NCI-H460 (cell line): ENCODE measurements at places on chromosomes 7 and 10. TPM values are rescaled to one million over a fixed set of nuclear protein-coding genes. Genes with fewer than 3 reads are reported as not detected.

- DNase-seq = no peak
Observed at GRCh38 chr7:149724661-149725425, 48.5 kb downstream of the ZNF467 start.

DNA sequence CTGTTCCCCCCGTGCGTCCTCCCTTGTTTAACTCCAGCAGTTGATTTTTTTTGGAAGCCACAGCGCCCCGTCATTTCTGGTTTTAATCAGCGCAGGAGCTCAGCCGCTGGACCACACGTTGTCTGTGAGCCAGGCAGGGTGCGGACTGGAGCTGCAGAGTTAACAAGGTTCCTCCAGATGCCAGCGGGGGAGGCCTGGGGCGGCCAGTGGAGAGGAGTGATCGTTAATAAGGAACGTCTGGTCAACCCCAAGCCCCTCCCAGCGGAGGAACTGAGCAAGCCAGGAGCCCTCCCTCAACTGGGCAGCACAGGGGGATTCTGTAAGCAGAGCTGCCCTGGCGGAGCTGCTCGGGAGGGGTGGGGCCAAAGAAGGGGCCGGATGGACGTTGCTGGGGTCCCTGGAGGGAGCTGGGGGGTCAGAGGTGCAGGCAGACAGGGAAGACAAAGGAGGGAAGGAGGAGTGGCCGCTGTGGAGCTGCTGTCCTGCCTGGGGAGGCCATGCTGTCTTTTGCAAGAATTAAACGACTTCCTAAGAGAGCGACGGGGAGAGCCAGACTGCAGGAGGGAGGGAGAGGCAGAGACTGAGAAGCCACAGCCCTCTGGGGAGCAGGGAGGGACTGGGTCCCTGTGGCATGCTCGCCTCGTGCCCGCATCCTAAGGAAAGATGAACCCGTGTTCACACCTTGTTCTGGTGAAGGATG, 537.1 kb upstream of the FOXK1 start:
- no peak for DNase-seq

DNA sequence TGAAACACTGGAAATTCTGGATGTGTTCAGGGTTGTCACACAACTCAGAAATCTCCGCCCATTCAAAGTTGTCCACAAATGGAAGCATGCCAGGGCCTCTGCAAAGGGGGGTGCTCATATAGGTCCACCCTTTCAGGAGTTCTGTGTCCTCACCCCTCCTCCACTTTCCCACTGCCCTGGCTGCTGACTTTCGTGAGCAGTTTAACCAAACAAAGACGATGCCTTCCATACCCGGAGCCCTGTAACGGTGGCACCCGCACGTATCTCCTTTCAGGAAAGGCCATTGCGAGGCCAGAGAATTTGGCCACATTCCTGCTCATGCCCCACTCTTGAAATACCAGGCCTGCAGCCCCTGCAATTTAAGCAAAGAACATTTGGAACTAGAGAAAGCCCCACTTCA, 1.4 kb downstream of the CPXM2 start:
- no peak for DNase-seq

LIPN gene
- total RNA-seq = not detected in 2 replicates

GRCh38 chr10:131762789-131763696, 137.8 kb upstream of the PPP2R2D start:
- DNase-seq = no peak

DNA sequence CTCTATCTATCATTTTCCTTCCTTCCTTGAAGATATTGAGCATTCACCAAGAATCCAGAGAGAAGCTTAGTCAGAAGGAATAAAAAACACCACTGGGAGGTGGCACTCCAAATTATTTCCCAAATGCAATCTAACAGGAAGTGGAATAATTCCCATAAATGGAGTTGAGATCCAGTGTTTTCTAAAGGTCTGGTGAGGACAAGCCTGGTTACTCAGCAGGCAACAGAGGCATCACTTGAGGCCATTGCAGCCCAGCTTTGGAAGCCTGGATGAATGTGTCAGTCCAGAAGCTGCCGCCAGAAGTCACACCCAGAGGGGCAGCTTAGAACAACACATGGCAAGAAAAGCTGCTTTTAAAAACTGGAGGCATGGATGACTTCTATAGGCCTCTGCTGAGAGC, 288.9 kb upstream of the KLF6 start:
- DNase-seq = no peak

DNA sequence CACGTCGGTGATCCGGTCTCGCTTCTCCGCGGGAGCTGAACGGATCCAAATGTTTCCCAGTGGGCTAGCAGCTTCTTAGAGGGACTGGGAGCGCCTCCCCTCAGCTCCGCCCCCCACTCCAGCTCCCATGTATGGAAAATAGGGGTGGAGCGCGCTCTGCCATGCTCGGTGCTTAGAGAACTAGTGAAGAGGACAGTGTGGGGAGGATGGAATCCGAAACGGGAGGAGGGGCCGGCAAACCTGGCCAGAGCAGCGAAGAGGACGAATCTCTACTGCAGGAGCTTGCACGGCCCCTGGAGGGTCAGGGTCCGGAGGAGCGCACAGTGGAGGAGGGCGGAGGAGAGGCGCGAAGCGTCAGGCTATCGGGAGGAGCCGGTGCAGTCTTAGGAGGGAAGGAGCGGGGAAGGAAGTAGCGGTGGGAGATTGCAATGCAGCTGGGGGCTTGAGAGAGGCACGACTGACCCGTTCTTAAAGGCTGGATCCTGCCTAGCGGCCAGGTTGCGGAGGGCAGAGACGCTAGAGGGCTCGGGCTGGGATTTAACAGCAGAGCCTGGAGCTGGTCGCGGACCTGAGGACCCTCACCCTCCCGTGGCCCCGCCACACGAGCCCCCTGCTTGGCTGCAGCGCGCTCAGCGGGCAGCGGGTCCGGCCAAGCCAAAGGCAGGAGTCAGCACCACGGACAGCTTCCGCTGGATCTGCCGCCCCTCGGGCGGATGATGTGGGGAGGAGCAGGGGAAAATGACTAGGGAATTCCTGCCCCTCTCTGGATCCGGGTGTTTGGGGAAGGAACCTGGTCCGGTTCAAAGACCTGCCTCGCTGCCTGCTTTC, at the start of gene PRLHR:
PRLHR (minus strand) TSS at position 51 of the 828 bp plus-strand sequence. CDS start 404 bp downstream, outside the sequence.
- DNase-seq = peak; percentile 12

PAPOLB gene
- total RNA-seq = 0.20 and 0.30 TPM in 2 replicates

DNA sequence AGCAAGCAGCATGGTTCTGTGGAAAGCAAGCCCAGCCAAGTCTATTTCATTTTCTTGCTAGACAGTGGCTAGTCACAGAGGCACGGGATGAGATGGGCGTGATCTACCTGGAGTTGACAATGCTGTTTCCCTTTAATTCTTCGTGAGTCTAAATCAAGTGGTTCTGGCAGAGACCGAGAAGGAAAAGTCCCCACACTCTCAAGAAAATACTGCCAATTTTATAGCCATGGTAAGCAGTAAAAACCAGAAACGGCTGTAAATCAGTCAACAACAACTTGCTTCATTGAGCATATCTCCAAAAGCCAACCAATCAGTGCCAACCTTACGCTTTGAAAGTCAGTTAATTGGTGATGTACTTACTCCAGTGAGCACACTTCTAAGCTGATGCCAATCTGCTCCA, 223.4 kb downstream of the SEC23IP start:
- no peak for DNase-seq

DNA sequence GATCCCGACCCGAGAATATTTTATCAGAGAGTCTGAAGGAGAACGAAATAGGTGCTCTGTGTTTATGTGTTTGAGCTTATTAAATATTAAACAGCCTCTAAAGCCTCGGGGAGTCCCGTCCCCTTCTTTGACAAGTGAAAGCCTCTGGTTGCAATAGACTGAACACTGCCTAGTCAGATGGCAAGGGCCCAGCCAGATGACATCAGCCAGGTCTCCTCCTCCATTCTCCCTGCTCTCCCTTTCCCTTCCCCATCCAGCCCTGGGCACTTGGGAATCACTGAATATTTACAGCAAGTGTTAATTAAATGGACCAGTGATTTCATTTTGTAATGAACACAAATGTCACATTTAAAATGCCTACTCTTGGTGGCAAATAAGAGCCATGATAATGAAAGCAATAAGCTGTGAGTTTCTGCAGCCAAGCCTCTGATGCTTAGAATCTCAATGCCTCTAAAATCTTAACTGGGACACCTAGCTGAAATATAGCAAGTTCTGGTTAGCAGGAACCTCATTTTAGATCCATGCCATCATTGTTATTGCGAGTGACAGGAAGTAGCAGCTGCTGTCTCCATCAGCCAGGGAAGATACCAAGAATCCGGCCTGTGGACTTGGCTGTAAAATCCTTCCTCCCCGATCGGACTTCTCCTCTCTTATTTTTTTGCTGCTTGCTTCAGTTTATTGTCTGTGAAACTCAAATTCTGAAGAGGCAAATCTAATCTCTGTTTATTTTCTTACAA, 202.1 kb downstream of the PRPF18 start:
- no peak for DNase-seq

DNA sequence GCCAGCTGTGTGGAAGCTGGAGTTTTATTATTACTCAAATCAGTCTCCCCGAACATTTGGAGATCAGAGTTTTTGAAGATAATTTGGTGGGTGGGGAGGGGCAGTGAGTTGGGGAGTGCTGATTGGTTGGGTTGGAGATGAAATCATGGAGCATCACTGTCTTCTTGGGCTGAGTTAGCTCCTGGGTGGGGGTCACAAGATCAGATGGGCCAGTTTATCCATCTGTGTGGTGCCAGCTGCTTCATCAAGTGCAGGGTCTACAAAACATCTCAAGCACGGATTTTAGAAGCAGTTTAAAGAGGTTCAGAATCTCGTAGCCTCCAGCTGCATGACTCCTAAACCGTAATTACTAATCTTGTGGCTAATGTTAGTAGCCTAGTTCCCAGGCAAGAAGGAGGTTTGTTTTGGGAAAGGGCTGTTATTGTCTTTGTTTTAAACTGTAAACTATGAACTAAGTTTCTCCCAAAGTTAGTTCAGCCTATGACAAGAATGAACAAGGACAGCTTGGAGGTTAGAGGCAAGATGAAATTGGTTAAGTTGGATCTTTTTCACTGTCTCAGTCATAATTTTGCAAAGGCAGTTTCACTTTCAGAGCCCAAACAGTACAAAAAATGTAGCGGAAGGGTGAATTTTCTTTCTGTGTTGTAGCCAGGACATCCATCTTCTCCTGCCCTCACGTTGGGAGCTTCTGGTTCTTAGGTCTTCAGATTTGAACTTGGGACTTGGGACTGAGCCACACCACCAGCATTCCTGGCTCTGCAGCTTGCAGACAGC, 43.1 kb downstream of the KLF6 start:
- no peak for DNase-seq

- DNase-seq = no peak
Observed at GRCh38 chr7:150937848-150938561, 40.1 kb downstream of the KCNH2 start.

- DNase-seq = no peak
Observed at GRCh38 chr7:156543699-156544598, 96.6 kb upstream of the RNF32 start.
